Type B pancreatic cell (in vitro differentiated cells): ENCODE measurements at places on chromosomes 3 and 15. TPM values are rescaled to one million over a fixed set of nuclear protein-coding genes. Genes with fewer than 3 reads are reported as not detected.

GRCh38 chr15:65541231-65541820 lies 11.1 kb downstream of the HACD3 start:
- no peak overlapping the region for H3K27ac ChIP-seq
- H3K36me3 ChIP-seq = peaks cover 8% of the 10 kb centered on the region
- H3K4me1 ChIP-seq = peaks cover 11% of the 10 kb centered on the region
- DNase-seq = no peak

DNA sequence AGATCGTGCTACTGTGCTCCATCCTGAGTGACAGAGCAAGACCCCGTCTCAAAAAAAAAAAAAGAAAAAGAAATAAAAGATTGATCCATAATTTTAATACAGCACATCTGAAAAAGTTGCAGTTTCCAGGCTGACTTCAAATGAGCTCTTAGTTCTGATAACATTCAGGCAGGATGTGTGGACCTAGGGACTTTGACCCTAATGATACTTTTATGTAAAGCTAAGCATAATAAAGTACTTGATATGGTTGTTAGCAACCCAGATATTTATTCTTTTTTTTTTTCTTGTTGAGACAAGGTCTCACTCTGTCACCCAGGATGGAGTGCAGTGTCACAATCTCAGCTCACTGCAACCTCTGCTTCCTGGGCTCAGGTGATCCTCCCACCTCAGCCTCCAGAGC lies 10.8 kb upstream of the GK5 start:
- no peak overlapping the region for H3K4me3 ChIP-seq
- DNase-seq = no peak
- H3K36me3 ChIP-seq = no peaks in the 10 kb centered on the region
- no peak overlapping the region for H3K27ac ChIP-seq

MAPK6 gene
- total RNA-seq = 56.6 and 57.9 TPM in 2 replicates

DNA sequence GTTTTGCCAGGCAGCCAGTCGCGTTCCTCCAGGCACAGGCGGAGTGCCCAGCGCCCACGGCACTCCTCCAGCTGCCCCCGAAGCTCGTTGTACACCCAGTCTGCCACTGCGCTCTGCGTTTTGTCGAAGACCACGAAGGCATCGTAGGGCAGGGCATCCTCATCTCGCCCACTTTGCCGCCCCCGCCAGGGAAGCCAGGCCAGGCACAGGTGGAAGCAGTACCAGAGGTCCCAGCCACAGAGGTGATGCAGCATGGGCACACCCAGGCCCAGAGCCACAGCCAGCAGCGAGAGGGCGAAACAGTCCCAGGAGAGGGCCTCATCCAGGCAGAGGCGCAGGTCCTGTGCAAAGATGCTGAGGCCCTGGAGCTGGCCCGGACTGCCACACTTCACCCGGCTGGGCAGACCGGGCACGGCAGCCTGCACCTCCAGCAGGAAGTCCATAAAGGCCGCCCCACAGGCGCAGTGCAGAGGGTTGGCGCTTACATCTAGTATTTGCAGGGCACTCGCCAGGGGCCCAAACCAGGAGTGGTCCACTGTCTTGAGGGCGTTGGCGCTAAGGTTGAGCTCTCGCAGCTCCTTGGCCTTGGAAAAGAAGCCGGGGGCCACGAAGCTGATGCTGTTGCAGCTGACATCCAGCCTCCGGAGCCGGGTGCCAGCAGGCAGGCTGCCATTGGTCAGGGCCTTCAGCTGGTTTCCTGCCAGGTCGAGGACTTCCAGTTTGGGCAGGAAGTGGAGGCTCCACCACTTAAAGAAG lies 3.7 kb downstream of the TLR9 start:
- peaks cover 9% of the 10 kb centered on the region for H3K4me1 ChIP-seq
- H3K27me3 ChIP-seq = no peaks in the 10 kb centered on the region
- H3K36me3 ChIP-seq = peaks cover 2% of the 10 kb centered on the region
- DNase-seq = peak; percentile 64

GRCh38 chr3:143224716-143225115 lies 105.1 kb downstream of the CHST2 start:
- DNase-seq = no peak
- H3K4me1 ChIP-seq = no peaks in the 10 kb centered on the region
- no peak overlapping the region for H3K4me3 ChIP-seq
- no peak overlapping the region for H3K27ac ChIP-seq
- no peaks in the 10 kb centered on the region for H3K27me3 ChIP-seq
- no peaks in the 10 kb centered on the region for H3K36me3 ChIP-seq

- no peak for DNase-seq
- no peak overlapping the region for H3K4me3 ChIP-seq
- H3K27me3 ChIP-seq = no peaks in the 10 kb centered on the region
- H3K27ac ChIP-seq = no peak overlapping the region
- peaks cover 16% of the 10 kb centered on the region for H3K4me1 ChIP-seq
- H3K36me3 ChIP-seq = no peaks in the 10 kb centered on the region
Measured at GRCh38 chr15:77851691-77852090, 219.0 kb upstream of the LINGO1 start.

DAZL gene
- not detected in 2 replicates for total RNA-seq

GRK7 gene
- total RNA-seq = 0.10 TPM in 1 of 2 replicates, not detected in the other

DNA sequence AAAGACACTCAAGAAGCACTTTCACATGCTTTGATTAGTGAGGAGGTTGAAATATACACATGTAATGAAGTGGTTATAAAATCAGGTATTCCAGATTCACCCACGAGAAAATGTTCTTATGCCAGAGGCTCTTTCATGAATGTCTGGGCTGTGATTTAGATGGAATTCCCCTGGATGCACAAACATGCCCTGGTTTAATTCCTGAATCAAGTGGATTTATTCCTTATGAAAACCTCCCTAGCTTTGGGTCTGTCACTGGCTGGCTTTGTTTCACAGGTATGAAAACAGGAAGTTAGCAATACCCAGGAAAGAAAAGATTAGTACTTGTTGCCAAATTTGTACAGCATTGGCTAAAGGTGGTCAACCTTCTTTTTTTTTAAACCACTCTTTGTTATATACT lies 1123.0 kb downstream of the ROBO1 start:
- DNase-seq = no peak
- H3K4me1 ChIP-seq = peaks cover 26% of the 10 kb centered on the region
- no peak overlapping the region for H3K27ac ChIP-seq
- peaks cover 3% of the 10 kb centered on the region for H3K27me3 ChIP-seq

GRCh38 chr15:79357566-79357965 lies 46.7 kb downstream of the TMED3 start:
- H3K27me3 ChIP-seq = no peaks in the 10 kb centered on the region
- no peak overlapping the region for H3K4me3 ChIP-seq
- no peak for DNase-seq
- H3K4me1 ChIP-seq = no peaks in the 10 kb centered on the region
- peaks cover under 1% of the 10 kb centered on the region for H3K36me3 ChIP-seq

DNA sequence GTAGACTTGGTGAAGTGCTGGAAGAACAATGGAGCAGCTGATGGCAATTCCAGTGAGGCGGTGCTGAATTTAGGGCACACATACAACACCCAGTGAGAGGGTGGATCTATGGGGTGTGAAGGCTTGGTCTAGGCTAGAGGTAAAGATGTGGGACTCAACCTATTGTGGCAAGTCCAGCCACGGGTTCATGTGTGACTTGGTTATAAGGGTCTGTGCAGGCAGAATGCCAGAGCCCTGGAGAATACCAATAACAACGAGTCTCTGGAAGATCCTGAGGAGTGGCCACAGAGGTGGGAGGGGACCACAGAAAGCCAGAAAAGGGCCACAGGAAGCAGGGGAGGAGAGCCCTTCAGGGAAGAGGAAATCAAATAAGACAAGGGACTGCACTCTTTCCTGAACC lies 55.0 kb downstream of the VGLL4 start:
- H3K36me3 ChIP-seq = peaks cover 47% of the 10 kb centered on the region
- peak overlapping the region; percentile 37 for H3K27ac ChIP-seq
- H3K4me1 ChIP-seq = peaks cover 91% of the 10 kb centered on the region
- H3K4me3 ChIP-seq = peak overlapping the region; percentile 61
- H3K27me3 ChIP-seq = no peaks in the 10 kb centered on the region

DNA sequence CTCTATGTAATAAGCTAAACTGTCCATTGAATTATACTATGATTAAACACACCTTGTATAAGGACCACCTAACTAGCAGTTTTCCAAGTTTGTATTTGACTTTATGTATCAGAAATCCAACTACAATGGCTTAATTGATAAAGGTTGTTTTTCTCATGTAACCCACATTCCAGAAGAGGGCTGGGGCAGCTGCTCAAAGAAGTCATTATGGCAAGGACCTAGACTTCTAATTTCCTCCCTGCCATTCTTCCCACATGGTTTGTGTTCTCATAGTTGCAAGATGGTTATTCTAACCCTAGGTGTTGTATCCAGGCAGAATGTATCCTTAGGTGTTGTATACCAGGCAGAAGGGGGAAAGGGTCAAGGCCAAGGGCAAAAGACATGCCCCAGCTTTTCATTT lies 35.7 kb downstream of the GPR176 start:
- no peaks in the 10 kb centered on the region for H3K4me1 ChIP-seq
- DNase-seq = no peak
- H3K27me3 ChIP-seq = peaks cover 3% of the 10 kb centered on the region
- no peak overlapping the region for H3K4me3 ChIP-seq
- H3K27ac ChIP-seq = no peak overlapping the region
- no peaks in the 10 kb centered on the region for H3K36me3 ChIP-seq

GRCh38 chr3:111803123-111803593 lies 55.9 kb upstream of the PHLDB2 start:
- no peaks in the 10 kb centered on the region for H3K36me3 ChIP-seq
- peaks cover 14% of the 10 kb centered on the region for H3K4me1 ChIP-seq
- no peaks in the 10 kb centered on the region for H3K27me3 ChIP-seq
- no peak overlapping the region for H3K27ac ChIP-seq

DNA sequence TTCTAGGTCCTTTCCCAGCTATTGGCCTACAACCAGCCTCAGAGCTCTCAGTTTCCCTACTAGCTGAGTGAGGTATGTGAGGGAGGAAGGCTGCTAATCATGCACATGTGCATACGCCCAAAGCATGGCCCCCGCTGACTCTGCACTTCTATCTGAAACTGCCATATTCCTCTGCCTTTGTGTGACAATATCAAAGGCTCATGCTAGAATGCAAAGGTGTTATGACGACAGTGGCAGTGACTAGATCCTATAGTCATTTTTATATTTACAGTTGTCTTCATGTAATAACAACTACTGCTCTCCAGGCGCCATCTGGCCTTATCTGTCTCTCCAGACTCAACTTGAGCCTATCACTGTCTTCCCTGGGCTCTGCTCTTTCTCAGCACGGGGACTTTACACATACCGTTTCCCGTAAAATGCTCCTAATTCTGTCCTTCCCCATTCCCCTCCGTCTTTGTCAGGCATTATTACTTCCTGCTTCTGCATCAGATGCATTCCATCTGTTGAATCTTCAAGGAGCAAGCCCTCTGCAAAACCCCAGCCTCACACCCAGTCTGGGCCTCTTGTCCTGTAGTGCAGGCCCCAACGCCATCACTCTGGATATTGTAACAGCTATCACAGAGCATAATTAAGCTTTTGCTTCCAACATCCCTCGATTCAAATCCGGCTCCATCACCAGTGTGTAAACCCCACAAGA lies 102.5 kb downstream of the PDCD6IP start:
- no peak overlapping the region for H3K4me3 ChIP-seq
- H3K27me3 ChIP-seq = no peaks in the 10 kb centered on the region
- H3K4me1 ChIP-seq = no peaks in the 10 kb centered on the region
- H3K27ac ChIP-seq = no peak overlapping the region
- no peak for DNase-seq
- peaks cover 3% of the 10 kb centered on the region for H3K36me3 ChIP-seq

GRCh38 chr3:14307656-14308302 lies 94.6 kb upstream of the SLC6A6 start:
- no peak for DNase-seq
- H3K36me3 ChIP-seq = no peaks in the 10 kb centered on the region
- no peak overlapping the region for H3K4me3 ChIP-seq

DNA sequence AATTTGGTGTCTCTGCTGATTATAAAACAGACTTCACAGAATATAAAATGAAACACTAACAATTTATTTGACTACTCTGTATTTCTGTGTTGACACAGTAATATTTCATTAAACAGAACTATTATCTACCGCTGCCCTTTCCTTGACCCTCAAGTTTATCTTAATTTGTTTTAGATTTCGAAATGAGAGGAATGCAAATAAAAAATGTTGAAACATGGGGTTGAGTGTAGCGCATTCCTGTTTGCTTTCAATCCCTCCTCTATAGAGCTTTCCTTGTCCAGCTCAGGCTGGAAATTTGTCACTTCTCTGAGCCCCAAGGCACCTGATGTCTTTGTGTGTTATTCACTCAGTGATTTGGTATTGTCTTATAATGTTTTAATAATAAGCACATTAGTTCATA lies 550.2 kb downstream of the ZBBX start:
- H3K36me3 ChIP-seq = no peaks in the 10 kb centered on the region
- peak overlapping the region; percentile 13 for H3K4me3 ChIP-seq

DNA sequence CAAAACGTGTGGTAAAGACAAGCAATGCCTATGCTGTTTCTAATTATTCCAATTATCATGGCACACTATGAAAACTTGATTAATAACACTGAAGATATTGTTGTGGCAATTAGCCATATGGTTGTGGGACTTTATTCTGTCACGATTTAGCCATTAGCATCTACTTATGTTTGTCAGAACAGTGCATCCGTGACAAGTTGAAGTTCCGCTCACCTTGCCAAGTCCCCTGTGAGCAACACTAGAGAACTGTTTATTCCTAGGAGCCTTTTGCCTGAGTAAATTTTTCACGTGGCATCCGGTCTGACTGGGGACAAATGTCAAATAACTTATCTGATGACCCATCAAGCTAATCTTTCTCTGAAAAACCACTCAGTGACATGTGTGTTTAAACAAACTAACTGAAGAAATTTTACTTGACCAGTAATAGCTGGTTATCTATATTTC lies 403.3 kb downstream of the TBC1D5 start:
- no peaks in the 10 kb centered on the region for H3K4me1 ChIP-seq
- no peak overlapping the region for H3K27ac ChIP-seq
- no peak overlapping the region for H3K4me3 ChIP-seq
- H3K27me3 ChIP-seq = no peaks in the 10 kb centered on the region

DNA sequence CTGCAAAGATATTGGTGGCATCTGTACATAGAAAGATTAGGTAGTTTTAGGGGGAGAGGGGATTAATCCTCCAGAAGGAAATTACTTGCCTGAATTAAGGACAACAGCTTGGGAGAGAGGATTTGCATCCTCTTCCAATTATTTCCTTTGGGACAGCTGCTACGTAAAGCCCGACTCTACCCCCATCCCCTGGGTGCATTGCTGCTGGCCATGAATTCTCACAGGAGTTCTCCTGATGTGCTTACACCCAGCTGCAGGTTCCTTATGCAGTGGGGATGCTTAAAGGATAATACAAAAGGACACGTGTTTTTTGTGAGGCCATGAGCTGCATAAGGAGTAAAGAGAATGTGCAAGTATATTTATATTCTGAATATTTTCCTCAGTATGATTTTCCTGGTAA lies 132.3 kb downstream of the VPS8 start:
- H3K27ac ChIP-seq = no peak overlapping the region
- no peak for DNase-seq
- H3K36me3 ChIP-seq = peaks cover 12% of the 10 kb centered on the region

THRB gene
- 15.6 and 27.3 TPM in 2 replicates for total RNA-seq

DNA sequence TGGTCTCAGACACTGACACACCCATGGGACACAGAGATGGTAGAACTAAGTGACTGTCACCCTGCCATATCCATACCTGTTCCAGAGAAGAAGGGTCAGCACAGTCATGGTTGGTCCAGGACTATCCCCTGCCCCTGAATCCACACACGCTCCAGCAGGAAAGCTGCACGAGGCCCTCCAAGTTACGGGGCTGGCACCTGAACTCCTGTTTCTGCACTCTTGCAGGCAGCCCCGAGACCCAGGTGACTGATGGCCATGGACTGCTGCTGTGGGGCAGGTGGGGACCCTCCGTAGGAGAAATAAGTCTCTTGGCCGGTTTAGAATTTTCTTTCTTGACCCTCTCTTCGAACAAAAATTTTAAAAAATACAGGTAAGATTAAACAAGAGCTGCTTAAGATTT lies 30.6 kb downstream of the CHDH start:
- no peak overlapping the region for H3K27ac ChIP-seq
- H3K27me3 ChIP-seq = no peaks in the 10 kb centered on the region
- no peak for DNase-seq
